ENCODE measurements at places on chromosomes 6 and 20. TPM values are rescaled to one million over a fixed set of nuclear protein-coding genes. Genes with fewer than 3 reads are reported as not detected.

GRCh38 chr6:111683749-111684267, 78.1 kb upstream of the TRAF3IP2 start:
- no peak for DNase-seq

DNA sequence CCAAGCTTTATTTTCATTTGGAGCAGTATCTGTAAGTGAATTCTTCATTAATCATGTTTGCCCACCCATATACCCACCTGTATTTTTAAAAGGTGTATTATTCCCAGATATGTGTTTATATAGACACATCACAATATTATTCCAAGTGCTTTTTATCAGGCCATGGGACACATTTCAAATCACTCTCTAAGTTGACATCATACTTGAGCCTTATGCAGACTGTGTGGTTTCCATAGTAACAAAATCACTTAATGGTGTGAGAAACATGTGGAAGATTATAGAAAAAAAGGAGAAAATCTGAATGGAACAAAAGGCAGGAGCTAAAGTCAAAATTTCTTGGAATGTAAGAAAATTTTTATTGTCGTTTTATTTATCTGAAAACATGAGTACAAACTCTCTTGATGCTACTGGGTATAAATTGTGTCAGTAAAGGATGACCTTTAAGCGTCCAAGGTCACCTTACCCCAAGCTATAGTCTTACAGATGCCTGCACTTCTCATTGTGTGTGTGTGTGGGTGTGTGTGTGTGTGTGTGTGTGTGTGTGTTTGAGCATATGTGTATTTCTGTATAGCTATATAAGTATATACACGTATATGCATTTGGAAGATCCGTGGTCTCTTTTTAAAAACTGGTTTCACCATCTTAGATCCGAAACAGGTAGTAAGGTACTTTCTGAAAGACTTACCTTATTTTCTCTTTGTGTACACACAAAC, 79.8 kb upstream of the CCN6 start:
- DNase-seq = no peak

Gene PRSS35
- 0.18 TPM for total RNA-seq

GRCh38 chr6:55320696-55321086, 6.6 kb upstream of the GFRAL start:
- DNase-seq = no peak

DNA sequence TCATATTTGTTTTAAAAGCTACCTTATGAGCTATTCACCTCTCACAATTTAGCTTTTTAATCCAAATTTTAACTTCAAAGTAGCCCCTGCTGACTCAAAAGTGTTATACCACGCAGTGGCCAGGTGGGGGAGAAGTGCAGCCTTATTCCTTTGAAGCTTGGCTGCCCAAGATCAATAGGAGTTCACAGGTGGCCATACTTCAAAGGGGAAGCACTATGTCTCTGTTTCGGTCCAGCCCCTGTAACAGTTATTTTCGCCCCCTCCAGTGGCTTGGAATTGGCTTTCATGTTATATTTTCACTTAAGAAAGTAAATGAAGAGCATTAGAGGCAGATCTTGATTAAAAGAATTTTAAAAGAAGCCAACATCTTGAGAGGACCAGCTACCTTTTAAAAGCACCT, 608.4 kb downstream of the EPHA7 start:
- DNase-seq = no peak

DNA sequence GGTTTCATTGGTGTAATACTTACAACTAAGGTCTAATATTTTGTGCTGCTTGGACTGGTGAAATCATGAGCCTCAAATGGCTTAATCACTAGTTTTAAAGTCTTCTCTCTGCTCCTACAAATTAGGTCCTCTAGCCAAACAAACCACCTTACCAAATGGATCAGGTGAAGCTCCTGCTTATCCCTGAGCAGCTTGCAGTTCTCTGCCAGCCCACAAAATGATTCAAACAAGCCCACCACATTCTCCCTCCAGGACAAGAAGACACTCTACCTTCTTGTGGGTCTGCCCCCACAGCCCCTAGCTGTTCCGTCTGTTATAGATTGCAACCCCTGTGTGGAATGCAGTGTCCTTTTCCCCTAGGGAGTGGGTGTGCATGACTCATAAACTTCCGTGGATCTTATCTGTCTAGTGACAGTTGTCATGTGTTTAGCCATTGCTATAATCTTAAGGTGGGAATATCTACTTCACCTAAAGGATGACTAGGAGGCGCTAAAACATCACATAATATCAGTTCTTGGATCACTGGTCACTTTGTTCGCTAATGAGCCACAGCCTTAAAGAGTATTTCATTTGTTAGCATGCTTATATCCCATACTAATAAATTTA, 940.5 kb upstream of the MANEA start:
- DNase-seq = no peak

DNA sequence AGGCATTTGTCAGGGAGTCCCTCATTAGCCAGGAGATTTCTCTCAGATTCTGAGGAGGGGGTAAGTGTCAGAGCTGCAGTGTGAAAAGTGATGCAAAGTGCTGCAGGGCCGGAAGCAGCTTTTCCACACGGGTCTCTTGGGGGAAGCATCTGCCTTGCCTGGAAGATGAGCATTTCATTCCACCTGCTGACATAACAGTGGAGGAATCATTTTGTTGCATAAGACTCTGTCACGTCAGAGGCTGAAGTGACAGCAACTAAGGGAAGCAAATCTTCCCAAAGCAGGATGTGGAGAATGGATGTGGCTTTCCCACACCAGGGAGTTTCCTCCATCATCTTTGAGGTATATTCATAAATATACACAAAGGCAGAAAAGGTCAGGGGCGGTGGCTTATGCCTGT, 22.8 kb downstream of the DCBLD1 start:
- DNase-seq = no peak

- DNase-seq = no peak
Measured at GRCh38 chr6:136736281-136736960, 55.9 kb downstream of the MAP3K5 start.

Gene SAMD10
- 16.1 TPM for total RNA-seq

Gene FNDC11
- total RNA-seq = 0.59 TPM

DNA sequence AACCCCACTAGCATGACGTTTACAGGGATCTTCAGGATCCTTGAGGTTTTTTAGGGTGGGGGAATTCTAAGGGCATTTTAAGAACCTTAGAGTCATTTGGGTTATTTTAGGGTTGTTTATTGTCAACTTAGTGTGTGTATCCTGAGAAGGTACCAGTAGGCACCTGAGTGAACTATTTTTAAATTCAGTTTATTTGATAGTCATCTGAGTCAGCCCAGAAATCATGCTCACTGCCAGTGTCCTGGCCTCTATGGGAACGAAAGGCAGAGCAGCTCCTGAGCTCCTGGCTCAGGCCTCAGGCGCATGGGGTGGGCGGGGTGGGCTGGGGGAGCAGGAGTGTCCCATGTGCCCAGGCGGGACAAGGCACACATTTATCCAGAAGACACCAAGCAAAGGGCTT, 52.0 kb downstream of the PRND start:
- DNase-seq = no peak

- DNase-seq = peak; percentile 64
Measured at GRCh38 chr20:58627212-58628072, 23.6 kb upstream of the STX16 start.

Gene PIGU
- 11.6 TPM for total RNA-seq

DNA sequence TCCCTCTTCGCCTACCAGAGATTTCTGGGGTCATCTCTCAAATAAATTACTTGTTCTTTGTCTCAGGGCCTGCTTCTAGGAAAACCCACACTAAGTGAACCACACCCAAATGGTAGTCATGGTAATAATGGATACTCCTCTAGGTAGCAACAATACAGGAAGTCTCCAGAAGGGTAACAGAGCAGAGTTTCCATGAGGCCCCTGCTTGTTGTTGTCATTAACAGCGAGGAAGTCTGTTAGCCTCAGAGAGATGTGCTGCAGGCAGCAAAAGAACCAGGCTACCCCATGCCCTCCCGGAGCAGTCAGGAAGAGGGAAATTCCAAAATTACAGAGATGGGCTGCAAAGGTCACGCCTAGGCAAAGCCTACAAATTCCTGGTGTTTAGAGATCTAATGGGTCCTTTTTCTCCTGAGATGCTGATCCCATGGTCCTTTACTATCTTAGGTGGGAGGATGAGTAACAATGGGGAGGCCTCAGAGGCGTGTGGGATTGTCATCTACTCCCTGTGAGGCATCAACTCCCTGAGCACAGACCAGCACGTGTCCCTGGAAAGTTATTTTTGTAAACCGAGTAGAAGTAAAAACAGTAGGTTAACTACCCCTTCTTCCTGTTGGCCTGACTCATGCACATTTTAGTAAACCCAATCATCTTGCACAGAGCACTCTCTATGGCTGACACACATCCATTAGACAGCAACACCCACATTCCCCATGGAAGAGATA, 10.1 kb downstream of the ISM1 start:
- peak; percentile 26 for DNase-seq

DNA sequence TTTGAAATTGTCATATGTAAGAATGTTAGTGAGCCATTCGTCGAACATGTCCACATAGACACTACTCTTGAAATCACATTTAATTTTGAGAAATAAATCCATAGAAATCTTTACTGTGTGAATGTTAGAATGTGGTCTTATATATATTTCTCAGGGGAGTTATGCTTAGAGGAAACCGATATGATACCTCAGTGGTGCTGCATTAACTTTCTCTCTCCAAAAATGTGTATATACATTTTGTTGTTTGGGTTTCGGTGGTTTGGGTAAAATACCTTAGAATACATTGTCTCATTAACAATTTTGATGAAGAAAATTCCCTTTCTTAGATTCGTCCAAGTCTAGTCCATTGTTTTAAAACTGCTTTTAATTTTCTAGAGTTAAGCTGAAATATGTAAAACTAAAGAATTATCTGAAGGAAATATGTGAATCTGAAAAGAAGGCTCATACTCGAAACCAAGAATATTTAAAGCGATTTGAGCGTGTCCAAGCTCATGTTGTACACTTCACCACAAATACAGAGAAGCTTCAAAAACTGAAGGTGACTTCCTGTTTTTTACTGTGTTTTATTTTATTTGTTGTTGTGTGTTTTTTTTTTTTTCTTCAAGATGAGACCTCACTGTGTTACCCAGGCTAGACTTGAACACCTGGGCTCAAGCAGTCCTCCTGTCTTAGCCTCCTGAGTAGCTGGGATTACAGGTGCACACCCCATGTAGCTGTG, 10.3 kb downstream of the KIZ start:
- no peak for DNase-seq

DNA sequence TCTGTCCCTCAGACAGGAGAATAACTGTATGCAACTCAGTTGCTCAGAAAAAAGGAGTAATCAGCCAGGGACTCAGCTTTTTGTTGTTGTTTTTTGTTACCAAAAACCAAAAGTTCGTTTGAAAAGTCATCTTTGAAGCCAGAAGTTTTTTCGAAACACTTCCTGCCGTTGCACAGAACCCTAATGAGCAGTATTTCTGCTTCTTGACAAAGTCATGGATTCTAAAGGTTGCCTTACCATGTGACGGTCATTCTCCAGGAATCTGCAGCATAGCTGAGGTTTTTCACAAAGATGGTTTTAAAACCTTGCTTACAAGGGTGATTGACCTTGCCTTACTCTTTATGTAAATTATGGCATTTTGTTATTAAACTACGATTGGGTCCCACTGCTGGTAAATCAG, 1.9 kb downstream of the RAB32 start:
- DNase-seq = no peak

GRCh38 chr20:17327185-17328148, 100.6 kb downstream of the PCSK2 start:
- DNase-seq = no peak

Gene LINC00237
- total RNA-seq = not detected

DNA sequence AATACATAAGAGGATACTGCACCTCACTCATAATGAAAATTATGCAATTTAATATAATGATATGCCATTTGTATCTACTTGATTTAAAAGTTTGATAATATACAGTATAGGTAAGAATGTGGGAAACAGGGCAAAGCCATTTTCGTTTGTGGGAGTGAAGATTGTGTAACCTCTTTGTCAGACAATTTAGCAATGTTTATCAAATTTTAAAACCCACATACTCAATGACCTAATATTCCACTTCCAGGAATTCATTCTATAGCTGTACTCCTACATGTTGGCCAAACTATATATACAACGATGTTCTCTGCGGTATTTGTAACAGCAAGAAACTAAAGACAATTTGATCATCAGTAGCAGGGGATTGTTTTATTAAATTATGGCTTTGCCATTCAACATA, 17.8 kb upstream of the FKBP5 start:
- DNase-seq = no peak

Gene ANGPT4
- not detected for total RNA-seq

Gene RPL10A
- 2,081 TPM for total RNA-seq

Gene BPIFB1
- total RNA-seq = not detected

All from T-cell (primary cell).